ENCODE measurements at places on chromosomes 3 and 15.

DNA sequence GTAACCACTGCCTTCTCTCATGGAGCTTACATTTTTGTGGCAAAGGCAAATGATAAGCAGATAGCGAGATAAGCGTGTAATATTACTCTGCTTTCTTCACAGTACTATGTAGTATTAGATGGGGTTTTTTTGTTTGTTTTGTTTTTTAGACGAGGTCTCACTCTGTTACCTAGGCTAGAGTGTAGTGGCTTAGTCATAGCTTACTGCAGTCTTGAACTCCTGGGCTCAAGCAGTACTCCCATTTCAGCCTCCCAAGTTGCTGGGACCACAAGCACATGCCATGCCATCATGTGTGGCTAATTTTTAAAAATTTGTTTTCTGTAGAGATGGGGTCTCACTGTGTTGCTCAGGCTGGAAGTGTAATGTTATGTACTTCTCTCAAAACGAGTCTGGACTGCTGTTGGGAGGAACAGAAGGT lies 22.9 kb downstream of the MBNL1 start:
- DNase-seq, result no peak

- DNase-seq, result no peak
Measured at GRCh38 chr3:54324103-54324502, 201.8 kb downstream of the CACNA2D3 start.

- DNase-seq, result no peak
Measured at GRCh38 chr3:13519006-13519791, 29.7 kb upstream of the FBLN2 start.

GRCh38 chr3:196159952-196160804 lies 51.0 kb downstream of the ZDHHC19 start:
- DNase-seq, result no peak

DNA sequence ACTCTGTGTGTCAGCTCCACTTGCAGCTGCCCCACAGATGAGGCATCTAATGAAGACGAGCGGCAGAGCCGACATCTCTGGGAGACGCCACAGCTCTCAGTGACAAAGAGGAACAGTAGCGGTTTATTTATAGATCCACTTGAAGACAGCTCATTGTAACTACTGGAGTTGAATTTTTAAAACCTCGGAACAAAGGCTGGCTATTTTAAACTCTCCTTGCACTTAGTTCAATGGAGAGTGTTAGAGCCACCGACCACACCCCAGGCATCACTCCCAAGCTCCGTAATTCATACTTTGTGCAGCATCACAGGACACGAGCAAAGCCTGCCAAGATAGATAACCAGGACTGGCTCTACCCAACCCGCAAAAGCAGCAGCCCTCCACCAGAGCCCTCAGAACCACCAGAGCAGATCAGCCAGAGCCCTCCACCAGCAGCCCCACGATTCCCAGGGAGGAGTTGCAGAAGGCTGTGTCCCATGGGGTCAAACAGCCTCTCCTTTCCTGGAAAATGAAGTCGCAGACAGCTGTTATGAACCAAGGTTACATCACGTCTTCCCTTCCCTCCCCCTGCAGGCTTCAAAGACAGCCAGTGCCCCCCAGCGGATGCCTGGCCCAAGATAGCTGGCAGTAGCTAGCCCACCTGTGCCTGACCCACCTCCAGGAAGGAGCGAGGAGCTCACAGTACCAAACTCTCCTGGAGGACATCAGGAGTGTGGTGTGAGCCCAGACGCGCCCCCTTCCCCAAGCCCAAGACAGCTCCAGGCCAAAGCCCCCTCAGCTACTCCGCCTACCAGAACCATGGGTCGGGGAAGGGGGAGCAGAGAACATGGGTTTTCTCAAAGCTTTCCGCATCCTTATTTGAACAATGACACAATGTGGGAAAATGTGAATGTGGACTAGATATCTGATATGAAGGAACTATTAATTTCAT lies 45.7 kb downstream of the POC1A start:
- DNase-seq, result no peak

DNA sequence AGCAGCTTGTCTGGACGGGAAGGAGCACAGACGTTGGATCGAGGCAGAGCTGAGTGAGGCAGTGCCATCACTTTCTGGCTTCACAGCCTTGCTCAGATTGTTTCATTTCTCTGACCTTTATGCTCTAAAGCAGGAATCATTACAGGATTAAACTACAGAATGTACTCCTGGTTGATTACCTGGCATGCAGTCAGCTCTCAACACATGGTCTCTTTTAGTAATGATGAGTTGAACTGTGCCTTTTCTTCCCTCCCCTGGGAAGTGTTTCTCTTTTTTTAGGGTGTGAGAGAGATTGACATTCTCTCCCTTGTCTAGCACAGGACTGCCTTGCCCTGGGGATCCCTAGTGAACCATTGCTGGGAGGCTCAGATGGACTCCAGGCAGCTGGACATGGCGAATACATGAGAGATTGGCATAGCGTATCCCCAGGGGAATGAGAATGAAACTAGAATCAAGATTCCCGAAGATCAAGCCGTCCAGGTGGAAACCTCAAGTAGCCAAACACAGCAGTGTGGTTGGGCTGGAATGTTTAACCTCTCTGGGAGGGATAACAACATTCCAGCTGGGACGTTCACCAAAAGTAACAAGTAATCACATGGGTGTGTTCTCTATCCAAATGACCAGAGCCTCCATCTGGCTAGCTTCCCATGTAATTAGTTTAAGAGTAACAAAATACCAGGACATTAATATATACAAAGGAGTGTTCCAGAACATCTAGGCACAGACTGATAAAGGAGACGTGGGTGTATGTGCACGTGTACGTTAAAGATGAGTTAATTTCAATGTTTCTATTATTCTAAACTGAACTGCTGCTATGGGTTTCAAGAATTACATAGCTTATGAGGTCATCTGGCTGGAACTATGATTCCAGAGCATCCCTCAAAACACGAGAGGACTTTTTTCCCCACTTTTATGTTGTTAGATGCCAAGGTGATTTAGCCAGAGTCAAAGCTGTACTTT lies 118.6 kb upstream of the NR2E3 start:
- no peak for DNase-seq

DNA sequence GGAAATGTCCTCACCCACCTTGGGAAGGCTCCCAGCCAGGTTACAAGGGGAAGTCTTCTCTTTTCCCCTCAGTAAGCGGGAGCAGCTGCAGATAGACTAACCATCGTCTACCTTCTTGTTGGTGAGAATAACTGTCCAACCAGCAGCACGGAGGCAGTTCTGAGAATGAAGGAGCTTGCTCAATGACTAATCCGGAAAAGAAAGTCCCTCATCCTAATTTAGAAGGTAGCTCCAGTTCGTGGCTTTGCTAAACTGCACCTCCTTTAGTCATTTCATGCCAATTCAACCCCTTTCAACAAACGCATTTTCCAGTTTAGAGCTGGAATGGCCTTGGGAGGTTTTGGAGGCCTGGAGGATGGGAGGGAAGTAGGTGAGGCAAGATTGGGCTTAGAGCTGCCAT lies 527.4 kb upstream of the PROK2 start:
- no peak for DNase-seq

GRCh38 chr15:57235873-57236272 lies 140.4 kb upstream of the CGNL1 start:
- DNase-seq, result no peak

DNA sequence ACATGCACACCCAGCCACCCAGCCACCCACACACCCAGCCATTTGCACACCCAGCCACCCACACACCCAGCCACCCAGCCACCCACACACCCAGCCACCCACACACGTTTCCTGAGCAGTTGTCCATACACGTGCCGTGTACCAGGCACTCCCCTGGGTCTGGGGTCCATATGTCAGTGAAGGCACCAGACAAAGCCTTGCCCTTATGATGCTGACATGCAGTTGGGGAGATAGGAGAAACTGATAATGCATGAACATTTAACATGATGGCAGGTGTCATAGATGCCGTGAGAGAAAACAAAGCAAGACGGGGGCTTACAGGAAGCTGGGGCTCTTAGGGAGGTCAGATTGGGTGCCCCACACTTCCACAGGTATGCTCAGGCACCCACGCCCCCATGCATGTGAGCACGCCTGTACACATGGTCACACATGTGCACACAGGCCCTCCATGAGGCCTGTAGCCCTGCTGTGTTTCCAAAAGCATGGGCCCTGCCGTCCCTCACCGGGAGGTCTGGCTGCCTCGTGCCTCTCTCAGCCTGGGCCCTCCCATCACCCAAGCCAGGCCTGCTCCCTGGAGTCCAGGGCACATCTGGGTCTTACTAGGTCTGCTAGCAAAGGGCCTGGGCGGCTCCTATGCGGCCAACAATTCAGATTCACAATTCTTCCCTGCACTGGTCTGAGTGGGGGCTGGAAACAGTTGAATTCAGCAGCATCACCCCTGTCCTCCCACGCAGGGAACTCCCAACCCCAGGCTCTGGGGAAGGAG lies 3.6 kb upstream of the DNAJB8 start:
- no peak for DNase-seq

DNA sequence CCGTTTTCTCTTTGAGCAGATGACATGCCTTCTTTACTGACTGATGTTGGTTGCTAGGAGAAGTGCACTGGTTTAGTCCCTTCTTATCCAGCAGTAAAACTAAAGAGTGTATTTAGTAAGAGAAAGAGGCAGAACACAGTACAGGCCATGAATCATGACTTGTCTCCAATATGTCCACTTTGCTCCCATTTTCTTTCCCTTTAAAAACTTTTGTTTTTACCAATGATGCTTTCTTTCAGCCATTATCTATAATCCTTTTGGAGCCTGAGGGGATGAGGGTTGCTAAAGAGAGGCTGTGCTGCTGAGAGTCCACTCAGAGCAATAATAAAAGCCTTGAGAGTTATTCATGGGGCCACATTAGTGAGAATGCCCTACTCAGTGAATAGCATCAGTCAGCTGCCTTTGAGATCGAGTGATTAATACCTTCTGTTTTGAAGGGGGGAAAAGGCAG lies 12.2 kb downstream of the ROBO2 start:
- DNase-seq, result no peak

GRCh38 chr3:197520311-197521276 lies 35.2 kb downstream of the BDH1 start:
- peak; percentile 94 for DNase-seq

DNA sequence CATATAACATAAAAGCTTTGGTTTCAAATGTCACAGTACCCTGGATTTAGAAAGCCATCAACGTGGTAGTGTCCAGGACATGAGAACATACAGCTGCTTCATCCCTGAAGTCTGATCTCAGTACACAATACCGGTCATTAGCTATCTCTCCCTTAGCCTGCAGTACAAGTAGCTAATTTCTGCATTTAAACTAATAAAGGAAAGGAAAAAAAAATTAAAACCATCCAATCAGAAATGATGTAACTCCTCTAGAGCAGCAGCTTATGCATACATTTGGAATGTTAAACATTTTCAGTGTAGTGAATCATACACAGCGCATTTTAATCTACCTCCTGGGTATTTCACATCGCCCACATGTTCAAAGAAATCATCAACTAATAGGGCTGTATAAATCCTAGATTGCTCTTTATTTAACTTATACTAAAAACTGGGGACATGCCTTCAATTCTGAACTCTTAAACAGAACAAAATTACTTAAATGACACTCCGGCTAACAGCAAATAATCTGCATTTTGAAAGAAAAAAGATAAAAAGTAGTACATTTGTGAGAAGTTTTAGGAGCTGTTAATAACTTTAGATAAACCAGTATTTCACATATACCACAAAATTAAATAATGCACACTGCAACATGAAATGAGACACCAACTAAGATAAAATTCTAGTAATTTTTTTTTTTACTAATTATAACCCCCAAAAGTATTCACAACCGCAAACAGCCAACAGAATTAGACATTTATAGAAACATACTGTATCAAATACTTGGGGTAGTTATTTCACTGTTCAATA lies 3.7 kb downstream of the IGF2BP2 start:
- DNase-seq, result no peak

GRCh38 chr3:106957029-106957428 lies 420.2 kb upstream of the CCDC54 start:
- DNase-seq, result no peak

GRCh38 chr3:68977486-68978167 lies 35.9 kb downstream of the EOGT start:
- DNase-seq, result no peak

DNA sequence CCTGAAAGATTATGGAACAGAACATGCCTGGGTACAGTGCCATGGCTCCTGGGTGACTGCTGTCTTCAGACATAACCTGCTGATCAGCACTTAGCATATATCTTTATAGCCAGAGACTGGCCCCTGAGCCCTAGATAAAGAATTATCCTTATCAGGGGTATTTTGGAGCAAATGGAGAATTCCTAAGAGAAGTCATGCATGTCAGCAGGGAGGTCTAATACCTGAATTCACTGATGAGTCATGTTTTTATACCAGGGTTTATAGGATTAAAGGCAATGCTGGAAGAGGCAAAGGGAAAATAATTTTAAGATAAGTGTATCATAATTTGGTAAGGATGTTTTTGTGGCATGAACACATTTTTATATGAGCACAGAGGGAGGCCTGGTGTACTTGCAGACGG lies 159.8 kb downstream of the ADAMTSL3 start:
- DNase-seq, result no peak

DNA sequence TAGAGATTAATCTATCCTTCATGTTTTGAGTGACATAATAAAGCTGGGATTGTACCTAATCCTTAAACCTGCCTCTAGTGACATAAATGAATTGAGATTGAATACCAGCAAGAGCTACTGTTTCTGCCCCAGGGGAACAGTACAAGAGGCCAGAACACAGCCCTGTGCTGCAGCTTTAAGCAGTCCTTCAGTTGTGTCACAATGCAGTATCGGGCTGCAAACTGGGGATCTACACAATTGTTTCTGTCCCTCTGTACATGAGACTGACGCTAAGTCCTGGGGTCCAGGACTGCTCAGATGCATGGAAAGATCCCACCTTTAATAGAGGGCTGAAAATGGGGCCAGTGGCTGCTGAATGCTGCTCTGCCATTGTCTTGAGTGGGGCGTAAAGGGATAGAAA lies 87.5 kb downstream of the MINAR1 start:
- DNase-seq, result no peak

DNA sequence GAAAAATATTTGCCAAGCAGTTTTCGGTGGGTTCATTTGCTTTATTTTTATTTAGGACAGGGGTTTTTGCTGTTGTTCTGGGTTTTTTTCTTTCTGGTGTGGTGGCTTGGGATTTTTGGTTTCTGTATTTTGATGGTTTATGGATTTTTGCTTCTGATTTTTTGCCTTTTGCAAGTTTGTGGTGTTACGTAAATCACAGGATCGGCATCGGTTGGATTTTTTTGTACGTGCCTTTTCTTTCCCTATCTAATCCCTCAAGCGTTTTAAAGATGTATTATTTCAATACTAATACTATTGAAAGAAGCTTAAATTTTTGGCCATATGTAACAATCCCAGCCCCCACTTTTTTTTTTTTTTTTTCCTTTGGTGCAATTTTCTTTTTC lies 782 bp upstream of the BCL6 start:
- no peak for DNase-seq

- DNase-seq, result no peak
Measured at GRCh38 chr15:74400313-74400860, 32.9 kb upstream of the CYP11A1 start.

DNA sequence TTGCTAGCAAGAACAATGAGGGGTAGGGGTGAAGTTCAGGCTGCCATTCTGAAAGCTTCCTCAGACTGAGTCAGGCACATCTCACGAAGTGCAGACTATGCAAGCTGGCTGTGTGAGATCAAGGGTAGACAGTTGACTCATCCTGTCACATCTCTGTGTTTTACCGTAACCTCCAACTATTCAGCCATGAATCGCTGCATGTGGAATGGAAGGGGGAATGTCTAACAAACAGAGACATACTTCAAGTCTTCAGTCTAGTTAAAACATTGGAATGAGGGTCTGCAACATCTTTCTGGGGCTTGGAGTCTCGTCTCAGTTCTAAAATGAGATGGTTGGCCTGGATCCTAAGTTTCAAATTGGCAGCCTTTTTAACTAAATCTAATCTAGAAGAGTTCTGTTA lies 25.9 kb downstream of the AGTR1 start:
- DNase-seq, result no peak

GRCh38 chr3:98839846-98840245 lies 61.6 kb downstream of the DCBLD2 start:
- DNase-seq, result no peak

Data from HuH-7.5 (cell line).